Retina (tissue), 1 donor: ENCODE measurements at places on chromosomes 6 and 20.

GRCh38 chr6:142871910-142872331, 73.1 kb downstream of the HIVEP2 start:
- no peak for DNase-seq

DNA sequence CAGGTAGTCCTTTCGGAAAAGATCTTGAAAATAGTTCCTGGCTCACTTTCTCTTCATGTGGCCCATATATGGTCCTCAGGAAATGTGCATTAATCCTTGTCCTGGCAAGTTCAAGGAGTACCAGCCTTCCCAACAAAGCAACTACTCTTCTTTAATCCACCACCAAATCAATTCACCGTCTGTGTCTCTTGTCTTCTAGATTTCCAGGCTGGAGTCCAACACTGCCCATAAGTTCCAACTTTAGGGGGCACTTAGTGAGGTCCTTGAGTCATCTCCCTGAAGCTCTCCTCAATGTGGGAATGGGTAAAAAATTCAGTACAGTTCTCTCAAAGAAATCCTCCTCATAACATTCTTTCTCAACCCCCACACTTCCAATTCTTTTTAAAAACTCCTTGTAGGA, 6.9 kb upstream of the DAAM2 start:
- no peak for DNase-seq

GRCh38 chr6:111805511-111806164, 67.6 kb downstream of the FYN start:
- peak; percentile 42 for DNase-seq

- DNase-seq: no peak
Measured at GRCh38 chr6:27834879-27835549, 77.2 kb downstream of the OR2B2 start.

DNA sequence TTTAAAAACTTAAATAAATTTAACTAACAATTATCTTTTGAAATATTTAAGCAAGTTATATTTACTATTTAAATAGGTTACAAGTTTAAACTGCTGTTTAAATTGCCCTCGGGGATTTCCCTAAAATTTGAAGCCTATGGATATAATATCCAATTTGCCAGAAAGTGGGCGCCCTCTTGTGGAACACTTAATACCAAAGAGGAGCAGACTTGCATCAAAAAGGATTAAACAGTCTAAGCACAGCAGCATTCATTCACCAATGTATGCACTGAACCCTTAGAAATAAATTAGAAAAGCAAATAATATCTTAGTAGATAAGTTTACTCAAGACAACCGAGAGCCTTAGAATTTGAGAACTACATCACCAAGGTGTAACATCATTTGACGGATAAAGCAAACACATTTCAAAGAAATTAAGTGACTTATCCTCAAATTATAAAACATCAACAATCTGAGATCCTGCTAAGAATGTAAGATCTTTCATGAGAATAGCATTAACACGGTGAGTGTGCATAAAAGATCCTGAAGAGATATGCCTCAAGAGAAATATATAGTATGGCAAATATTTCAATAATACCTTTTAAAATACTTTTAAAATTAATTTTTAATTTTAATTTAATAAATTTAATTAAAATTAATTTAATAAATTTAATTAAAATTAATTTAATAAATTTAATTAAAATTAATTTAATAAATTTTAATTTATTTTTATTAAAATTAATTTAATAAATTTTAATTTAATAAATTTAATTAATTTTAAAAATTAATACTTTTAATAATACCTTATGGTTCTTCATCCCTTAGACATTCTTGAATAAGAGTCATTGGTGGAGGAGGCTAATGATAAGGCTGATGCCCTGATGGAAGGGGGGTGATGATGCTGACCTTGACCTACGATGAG, 11.5 kb upstream of the MEP1A start:
- DNase-seq: peak; percentile 48

DNA sequence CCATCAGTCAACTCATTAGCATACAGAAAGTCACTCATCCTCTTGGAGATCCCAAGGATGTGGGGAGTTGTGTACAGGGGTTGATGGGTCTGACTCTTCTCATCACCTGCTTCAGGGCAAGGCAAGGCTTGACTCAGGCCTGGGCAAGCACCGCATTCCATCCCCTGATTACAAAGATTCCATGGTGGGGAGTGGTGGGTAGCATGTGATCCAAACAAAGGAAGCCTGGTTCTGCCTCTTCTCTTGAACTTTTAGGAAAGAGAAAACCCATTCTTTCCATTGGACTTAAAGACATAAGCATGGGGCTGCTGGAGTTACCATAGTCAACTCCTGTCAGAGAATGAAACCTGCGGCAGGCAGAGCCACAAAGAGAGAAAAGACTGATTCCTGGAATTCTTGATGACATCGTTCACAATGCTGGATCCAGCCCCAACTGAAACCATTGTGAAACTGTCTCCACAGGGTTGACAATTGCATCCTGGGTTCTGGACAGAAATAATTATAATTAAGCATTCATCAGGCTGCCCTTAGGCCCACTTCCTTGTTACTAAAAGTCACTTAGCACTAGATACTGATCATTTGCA, 235.8 kb upstream of the KCNG1 start:
- no peak for DNase-seq

DNA sequence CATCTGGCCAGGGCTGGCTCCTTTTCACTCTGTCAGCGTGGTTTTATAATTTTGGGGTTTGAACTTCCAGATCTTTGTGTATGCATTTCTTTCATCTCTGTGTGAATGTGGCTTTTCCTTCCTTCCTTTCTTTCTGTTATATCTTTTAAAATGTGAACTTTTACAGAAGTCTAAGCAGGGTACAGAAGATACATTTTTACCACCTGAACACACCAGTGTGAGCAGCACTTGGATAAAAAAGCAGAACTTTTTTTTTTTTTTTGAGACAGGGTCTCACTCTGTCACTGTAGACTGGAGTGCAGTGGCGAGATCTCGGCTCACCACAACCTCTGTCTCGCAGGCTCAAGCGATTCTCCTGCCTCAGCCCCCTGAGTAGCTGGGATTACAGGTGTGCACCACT, 20.5 kb downstream of the CEBPB start:
- no peak for DNase-seq

- DNase-seq: no peak
Measured at GRCh38 chr6:39493174-39493573, 170.7 kb upstream of the KCNK16 start.

GRCh38 chr20:33130568-33131061, 37.3 kb upstream of the BPIFA2 start:
- DNase-seq: no peak

DNA sequence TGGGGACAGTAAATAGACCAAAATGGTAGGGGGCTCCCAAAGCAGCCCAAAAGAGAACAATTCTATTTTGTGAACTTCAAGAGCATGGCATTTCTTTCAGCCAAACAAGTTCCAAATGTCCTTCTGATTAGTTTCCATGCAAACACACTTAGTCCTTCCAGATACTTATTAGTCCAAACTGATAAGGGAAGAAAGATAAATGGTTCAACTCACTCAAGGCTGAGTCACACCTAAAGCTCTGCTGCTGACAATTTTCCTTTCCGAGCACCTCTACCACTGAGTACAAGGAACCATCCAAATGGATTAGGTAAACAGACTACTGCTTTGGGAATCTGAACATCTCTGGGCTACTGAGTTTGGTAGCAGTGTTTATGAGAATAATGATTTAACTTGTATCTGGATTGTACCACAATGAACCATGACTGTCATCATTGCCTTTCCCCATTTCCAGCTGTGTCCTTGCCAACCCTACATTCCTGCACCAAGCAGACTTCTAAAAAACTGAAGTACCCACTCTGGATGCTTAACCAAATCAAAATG, 71.2 kb downstream of the TNFRSF21 start:
- DNase-seq: no peak

DNA sequence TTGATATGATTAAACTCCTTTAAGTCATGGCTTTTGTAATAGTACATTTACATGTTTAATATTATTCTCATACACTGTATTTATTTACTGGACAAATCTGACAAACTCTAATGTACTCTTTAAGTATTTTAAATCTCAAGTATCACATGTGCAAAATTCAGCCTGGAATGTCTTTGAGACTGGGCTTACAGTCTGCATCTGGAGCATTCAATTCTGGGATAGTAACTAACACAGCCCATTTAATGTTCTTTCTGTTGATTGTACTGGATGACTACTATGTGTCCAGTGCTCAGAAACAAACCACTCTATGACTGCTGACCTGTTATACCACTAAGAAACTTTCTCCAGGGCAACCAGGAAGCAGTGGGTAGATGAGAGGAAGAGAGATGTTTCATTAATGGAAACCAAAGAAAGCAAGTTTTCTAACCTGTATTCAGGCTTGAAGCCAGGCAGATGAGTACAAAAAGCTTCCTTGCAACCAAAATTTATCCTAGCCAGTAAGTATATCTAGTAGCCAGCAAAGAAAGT, 26.8 kb downstream of the FBXL4 start:
- no peak for DNase-seq

DNA sequence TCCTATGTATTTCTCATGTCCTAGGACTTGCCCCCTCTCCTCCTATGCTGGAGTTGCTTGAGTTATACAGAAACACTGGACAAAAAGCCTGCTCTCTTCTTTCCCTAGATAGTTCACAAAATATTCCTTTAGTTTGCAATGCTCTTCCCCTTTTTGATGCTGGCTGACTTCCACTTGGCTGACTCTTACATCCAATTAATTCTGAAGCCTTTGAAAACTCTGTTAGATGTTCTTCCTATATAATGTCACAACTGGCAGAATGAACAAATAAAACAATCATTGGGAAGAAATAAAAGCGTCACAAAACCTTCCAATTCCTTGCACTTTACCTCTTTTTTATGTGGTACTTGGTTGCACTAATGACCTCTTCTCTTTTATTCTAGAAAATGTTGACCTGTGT, 253.8 kb upstream of the CITED2 start:
- no peak for DNase-seq

- no peak for DNase-seq
Measured at GRCh38 chr6:35419417-35419816, 32.7 kb upstream of the FANCE start.

GRCh38 chr20:63236116-63236837, 572 bp downstream of the BIRC7 start:
- peak; percentile 63 for DNase-seq

DNA sequence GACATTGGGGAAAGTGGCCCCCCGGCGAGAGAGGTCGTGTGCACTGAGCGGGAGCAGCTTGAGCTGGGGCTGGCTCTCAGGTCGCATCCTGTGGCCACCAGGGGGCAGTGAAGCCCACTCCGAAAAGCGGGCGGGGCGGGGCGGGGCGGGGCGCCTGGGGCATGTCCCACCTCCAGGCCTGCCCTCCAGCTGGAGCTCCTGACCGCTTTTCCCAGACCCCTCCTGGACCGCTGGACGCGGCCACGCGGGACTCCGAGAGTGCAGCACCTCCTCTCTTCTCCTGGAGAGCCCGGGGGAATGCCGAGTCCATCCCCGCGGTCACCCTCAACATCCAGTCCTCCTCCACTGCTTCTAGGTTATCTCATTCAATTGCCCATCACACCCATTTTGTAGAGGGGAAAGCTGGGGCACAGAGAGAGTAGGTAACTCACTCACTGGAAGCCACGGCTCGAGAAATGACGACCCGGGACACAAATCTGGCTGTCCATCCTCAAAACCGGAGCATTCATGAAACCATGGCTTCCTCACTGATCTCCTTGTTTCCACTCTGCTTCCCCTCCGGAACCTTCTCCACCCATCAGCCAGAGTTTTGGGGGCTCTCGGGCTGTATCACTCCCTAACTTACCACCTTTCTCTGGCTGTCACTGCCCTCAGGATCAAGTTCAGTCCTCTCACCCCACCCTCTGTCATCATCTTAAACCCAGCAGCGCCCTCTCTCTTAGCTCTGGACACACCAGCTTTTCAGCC, 24.1 kb downstream of the COX4I2 start:
- DNase-seq: peak; percentile 87

- no peak for DNase-seq
Measured at GRCh38 chr20:60806354-60806753, 445.7 kb upstream of the CDH4 start.

GRCh38 chr20:36051318-36052116, 83.1 kb downstream of the CNBD2 start:
- no peak for DNase-seq

GRCh38 chr6:10309457-10310329, 105.2 kb downstream of the TFAP2A start:
- DNase-seq: peak; percentile 4

DNA sequence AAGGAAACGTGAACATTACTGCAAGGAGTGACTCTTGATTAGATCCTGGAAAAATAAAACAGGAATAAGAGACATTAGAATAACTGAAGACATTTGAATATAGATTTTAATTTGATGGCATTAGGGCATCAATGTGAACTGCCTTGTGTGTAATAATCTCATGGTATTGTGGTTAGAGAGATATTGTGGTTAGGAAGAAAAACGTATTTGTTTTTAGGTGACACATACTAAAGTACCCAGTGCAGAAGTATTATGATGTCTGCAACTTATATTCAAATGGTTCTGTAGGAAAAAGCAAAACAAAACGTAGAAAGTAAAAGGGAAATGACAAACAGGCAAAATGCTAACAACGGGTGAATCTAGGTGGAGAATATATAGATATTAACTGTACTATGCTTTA, 65.9 kb upstream of the OGFRL1 start:
- DNase-seq: no peak

DNA sequence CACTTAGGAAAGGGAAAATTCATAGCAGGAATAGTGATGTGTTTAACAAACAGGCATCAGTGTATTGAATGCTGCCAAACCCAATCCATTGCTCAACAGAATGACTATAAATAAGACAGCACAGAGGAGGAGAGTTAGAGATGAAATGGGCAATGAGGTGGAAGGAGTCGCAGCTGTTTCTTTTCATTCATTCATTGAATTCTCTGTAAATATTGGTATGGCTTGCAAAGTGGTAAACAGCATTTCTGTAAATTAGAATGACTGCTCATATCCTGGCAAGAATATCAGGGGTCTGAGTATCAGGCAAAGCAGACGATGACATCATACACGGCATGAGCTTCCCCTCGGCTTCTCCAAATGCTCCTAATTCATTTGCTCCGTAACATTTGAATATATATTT, 703.6 kb upstream of the SLC35B3 start:
- peak; percentile 28 for DNase-seq

GRCh38 chr20:40441771-40442170, 247.3 kb downstream of the MAFB start:
- DNase-seq: no peak

- no peak for DNase-seq
Measured at GRCh38 chr6:159646733-159647132, 46.3 kb downstream of the SOD2 start.

- DNase-seq: no peak
Measured at GRCh38 chr6:44116641-44117382, 10.4 kb downstream of the MRPL14 start.
